DMS153 (cell line): ENCODE measurements at places on chromosomes 4 and X.

DNA sequence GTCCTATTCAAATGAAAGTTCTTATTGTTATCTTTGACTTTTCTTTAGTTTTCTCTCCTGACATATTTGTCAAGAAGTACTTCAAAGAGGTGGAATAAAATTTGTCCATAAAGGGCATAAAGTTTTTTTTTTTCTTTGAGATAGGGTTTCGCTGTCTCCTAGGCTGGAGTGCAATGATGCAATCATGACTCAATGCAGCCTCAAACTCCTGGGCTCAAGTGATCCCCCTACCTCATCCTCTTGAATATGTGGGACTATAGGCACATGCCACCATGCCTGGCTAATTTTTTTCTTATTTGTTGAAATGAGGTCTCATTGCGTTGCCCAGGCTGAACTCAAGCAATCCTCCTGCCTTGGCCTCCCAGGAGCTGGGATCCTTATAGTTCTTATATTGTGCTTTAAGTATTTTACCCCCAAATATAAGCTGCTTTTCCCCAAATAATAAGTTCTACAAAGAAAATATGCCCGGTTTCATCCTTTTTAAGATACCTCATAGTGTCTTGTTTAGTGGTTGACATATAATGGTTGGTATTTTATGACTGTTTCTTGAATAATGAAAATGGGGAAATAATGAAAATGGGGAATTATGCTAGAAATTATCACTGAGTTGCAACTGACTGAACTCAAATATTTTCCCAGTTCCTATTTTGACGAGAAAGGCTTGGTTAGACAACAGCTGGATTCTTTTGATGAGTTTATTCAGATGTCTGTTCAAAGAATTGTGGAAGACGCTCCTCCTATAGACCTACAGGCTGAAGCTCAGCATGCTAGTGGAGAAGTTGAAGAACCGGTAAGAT, 11.6 kb downstream of the POLR2B start:
- DNase-seq: no peak

DNA sequence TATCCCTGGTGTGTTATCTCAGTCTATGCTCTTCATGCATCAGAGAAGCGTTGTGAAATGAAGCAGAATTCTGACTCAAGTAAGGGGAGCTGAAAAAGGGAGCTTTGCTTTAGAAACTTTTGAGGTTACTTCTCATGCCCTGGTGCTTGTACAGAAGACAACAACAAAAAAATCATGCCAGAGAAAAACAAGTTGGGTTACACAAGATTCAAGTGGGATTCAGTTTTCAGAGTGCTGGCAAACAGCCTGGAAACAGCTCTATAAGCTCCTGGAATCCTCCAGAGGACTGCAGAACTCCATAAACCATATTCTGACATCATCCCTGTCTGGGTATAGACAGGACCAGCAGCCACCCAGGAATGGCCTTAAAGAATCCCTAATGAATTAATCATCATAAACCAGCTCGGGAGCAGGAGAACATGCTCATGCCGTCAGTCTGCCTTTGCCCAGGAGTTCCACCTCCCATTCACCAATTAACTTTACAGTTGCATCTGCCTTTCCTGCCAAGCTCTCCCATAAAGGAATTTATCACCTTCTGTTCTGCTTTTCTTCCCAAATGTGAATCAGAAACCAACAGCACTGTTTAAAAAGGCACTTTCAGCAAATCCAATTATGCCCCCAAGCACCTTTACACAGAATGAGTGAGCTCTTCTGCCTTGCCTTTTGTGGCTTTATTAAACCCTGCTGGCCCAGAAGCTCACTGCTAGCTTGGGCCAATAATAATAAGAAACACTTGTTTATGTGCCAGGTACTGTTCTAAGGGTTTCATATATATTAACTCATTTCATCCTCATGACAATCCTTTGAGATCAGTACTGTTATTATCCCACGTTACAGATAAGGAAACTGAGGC, 54.5 kb upstream of the FBXW7 start:
- DNase-seq: peak; percentile 79

GRCh38 chr4:138671606-138672084, 343.9 kb upstream of the NOCT start:
- DNase-seq: no peak

DNA sequence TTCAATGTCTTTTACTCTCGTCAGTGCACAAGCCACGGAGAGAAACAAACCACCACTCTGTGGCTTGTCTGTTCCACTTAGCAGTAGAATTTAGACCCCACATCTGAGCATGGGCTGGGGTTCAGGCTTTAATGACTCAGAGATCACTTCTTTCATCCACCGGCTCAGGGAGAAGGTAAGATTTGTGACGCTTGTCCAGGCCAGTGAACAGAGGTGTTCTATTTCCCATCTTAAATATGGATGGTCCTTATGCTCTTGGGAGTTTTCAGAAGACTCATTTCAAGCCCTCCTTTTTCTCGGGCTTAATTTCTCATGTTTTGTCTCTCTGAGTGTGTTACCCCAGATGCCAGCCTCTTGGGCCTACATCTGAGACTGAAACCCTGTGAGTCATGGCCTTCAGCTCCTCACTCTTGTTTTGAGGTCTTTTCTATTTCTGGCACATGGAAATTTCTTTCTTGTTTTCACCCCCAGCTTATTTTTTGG, 127.4 kb upstream of the SFRP2 start:
- no peak for DNase-seq

DNA sequence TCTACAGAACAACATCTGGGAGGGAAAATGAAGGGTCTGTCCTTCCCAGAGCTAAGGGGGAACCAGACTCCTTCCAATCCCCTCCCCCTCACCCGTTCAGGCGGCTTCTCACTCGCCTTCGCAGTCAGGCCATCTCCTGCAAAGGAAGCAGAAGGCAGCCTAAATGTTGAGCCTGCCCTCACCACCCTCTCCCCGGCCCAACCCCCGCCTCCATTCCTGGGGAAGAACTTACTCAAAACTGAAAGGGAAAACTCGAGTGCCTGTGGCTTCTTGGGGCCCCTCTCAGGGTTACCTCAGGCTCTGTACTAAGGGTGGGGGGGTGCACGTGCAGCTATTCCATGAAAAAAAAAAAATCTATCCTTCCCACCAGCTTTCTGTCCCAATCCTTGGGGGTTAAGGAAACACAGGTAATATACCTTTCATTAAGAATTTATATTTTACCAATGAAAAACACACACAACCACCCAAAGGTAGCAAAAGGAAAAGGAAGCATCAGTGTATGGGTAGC, 2.4 kb downstream of the ZMYM3 start:
- DNase-seq: no peak

GRCh38 chr4:88857588-88857987, 160.0 kb upstream of the NAP1L5 start:
- DNase-seq: no peak

- no peak for DNase-seq
Measured at GRCh38 chr4:143443728-143444127, 69.8 kb upstream of the SMARCA5 start.

DNA sequence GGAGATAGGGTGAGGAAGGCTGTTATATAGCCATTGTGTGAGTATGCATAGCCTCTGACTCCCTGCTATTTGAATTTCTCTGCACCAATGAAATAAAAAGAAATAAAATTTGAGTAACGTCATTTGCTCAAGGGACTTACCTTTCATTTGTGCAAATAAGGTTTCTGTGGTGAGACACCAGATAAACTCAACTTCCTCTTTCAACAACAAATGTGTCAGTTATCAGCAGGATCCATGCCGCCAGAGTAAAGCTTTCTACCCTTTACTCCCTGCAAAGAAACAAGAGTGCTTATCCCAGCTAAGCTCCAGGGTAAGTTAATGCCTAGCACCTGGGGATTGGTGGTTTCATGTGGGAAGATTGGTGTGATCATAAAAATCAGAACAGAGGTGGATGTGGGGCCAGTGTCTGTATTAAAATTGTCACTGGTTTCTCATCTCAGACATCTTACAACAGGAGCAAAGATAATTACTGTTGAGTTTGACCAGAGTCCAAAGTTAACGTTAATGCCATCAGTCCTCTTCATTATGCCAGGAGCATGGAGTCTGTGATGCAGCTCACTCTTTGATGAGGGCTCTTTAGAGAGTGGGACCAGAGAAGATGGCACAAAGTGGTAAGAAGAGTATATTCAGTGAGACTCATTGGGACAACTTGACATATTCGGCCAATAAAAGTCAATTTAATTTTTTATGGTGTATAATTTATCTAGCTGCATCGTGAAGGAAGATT, at the start of gene P2RY10:
P2RY10 (plus strand) TSS at position 206 of the 727 bp plus-strand sequence. CDS start 15,130 bp downstream, outside the sequence.
- no peak for DNase-seq

DNA sequence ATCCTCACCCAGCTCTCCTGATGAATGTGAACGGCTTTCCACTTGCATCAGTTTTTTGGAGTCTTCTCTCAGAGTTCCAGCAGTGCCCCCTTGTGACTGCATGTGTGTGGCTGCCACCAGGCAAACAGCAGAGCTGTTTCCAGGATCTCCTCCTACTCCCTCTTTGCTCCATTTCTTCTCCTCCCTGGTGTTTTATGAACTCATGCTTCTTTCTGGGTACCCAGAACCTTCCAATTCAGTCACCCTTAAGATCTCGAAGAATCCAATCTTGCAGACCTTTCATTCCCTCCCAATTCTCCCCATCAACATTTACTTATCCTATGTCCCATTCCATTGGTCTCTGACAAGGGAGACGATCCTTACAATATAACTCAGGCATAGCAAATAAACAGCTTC, 6.8 kb upstream of the TCEANC start:
- peak; percentile 37 for DNase-seq

DNA sequence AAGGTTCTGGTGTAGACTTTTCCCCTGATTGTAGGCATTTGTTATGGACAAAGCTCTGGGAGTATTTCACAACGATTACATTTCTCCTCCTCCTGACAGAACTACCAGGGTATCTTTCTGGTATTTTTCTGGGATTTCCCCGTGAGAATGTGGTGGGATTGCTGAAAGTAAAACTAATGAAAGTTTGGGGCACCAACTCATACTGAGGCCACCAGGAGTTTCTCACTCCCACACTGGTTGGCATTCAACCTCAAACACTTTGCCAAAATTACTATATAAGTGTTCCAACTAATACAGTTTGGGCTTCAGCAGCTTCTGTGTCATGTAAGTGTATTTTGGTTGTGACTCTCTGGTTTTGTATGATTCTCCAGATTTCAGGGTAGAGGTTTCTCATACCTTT, 855.1 kb downstream of the GLUD2 start:
- no peak for DNase-seq

DNA sequence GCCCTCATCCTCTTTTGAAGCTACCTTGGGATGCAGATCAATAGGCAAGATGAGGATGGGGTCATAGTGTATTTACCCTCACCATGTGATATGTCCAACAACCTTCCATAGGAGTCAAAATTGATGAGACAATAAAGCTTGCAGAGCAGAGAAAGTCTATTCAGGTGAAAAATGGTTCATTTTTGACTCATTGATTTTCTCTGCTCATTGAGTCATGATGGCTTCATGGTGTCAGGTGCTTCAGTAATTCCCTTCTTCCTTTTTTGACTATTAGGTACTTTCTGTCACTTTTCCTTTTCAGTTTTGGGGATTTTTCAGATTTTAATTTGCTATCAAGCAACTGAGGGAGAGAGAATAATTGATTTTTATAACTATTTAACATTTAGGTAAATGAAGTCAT, 55.9 kb upstream of the IL2 start:
- no peak for DNase-seq

DNA sequence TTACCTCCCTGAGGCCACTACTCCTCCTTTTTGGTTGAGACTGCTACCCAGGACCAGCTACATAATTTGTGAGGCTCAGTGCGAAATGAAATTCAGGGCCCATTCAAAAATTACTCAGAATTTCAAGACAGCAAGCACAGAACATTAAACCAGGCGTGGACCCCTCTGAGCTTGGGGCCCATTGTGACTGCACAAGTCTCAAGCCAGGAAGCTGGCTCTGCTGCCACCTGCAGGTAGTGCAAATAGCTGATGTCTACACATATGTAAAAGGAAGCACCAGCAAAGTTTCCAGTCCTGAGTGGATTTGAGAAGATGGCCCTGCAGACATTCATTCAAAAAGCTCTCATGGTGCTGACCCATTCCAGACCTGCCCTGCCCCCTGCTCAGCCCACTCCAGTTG, 213.4 kb upstream of the LNX1 start:
- peak; percentile 3 for DNase-seq

GRCh38 chrX:56813318-56813837, 84.3 kb downstream of the NBDY start:
- DNase-seq: no peak

GRCh38 chrX:58025979-58026378, 115.7 kb upstream of the ZXDA start:
- no peak for DNase-seq

DNA sequence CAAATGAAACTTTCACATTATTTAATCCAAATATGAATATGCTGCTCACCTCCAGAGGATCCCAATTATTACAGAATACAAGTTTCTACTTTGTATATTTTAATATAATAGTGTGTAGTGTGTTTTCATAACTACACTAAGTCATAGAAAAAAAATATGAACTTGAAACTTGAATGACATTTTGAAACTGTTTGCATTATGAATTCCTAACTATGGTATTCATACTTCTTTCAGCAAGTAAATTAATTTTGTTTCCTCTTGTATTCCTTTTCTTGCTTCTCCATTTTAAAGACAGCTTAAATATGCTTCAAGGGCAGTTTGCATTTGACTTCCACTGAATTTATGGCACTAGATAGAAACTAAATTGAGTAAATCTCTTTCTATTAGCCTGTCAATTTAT, 177.1 kb downstream of the BMPR1B start:
- DNase-seq: no peak

DNA sequence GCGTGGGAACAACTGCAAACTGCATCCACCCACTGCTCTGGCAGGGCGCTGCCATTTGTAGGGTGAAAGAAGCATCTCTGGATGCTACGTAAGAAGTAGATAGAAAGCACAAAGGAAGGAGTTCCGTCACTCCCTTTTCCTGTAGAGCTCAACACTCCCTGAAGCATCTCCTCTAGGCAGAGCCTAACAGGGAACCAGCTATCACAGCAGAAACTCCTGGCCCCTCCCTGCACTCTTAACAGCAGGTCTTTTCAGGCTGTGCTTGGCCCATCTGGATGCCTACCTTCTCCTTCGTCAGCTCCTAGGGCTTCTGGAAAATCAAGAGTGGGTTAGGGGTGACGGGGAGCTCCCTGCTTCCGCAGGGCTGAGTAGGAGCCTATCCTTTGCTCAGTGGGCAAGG, 112.9 kb upstream of the TLL1 start:
- no peak for DNase-seq

GRCh38 chrX:15167826-15168225, 102.1 kb downstream of the ASB9 start:
- DNase-seq: no peak
